Fibroblast of mammary gland (primary cell): ENCODE measurements at places on chromosomes 12 and 14.

DNA sequence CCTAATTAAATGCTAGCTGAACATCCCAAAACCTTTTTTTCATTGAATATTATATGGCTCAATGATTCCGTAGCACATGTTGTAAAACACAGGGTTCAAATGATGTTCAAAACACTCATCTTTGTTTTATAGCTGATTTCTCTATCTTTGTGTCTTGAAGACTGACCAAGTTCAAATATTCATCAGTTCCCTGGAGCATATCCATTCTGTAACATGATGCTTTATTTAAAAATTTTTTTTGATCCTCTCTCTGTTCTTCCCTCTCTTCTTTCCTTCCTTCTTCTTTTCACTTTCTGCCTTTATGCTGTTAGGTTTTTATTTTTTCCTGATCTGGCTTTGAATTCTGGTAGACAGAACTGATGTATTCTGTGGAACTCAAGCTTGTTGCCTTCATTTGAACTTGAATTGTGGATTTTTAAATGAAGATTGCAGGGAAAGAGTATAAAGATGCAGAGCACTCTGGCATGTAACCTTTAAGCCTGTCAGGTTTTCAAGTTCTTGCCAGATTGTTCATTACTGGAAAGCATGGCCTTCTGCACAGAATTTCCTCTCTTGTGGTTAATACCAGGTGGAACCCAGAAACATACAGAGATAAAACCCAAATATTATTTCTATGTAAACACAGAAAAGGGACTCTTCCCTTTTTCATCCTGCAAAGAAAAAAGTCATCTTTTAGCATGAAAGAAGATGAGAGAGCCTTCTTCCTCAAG is 39.5 kb downstream of the PROX2 start:
- peak; percentile 50 for DNase-seq

DNA sequence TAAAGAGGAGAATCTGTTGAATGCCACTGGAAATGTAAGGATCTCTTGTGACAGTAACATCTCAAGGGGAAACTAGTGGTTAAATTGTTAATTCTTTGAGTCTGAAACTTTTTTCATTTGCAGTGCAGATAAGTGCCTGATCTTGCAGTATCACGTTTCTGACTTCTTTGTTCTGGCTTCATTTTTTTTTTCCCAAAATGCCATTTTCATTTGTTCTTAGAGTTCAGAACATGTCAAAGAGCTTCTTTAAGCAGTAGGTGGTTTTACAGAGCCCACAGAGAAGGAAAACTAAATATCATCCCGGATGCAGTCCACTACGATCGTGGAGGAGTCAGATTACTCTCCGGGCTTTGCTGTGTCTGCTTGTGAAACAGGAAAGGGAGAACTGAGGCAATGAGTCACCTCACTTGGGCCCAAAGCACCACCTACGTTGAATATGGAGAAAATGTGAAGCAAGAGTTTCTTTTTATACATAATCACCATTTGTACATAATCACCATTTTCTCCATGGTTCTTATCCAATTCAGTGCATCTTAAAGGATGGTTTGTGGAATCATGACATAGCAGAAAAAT is 43.9 kb downstream of the HMGA2 start:
- peak; percentile 97 for DNase-seq

GRCh38 chr12:48038085-48038484 is 33.8 kb upstream of the COL2A1 start:
- no peak for DNase-seq

GRCh38 chr14:59343585-59343984 is 121.6 kb downstream of the GPR135 start:
- DNase-seq, result no peak

DNA sequence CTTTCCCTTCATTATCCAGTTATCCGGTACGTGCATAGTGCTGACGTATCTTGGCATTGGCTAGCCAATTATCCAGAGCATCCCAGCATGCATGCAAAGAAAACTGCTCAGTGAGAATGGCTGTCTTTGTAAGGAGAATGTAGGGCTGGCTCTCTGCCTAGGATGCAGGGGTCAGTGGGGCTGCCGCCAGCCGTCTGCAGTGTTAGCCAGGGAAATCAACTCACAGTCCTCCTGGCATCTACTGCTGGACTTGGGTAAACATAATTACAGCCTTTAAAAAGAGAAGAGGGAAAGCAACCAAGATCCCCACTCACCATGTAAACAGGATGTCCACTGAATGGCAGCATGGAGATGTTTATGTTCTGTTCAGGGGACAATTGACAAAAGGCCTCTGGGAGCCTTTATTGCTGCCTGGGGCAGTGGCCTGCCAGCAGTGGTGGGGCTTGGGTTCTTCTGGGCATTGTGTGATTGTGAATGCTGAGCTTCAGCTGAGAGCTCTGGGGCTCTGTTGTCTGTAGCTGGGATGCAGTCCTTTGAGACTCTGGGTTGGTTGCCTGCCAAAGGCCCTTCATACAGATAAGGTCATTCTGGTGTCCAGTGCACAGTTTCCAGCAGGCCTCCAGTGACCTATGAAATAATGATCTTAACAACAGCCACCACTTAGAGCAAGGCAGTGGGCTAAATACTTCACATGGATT is 121.8 kb downstream of the TBC1D30 start:
- DNase-seq, result peak; percentile 39

- no peak for DNase-seq
These were observed 83.0 kb downstream of the FAR2 start for GRCh38 chr12:29232086-29232485.
